Activated CD8-positive, alpha-beta T cell treated with anti-CD3 and anti-CD28 coated beads, Interleukin-2, amount 10 ng/mL, durations not matched to agents 7 days and 5 days (primary cell): ENCODE measurements at places on chromosomes 6 and 20. TPM values are rescaled to one million over a fixed set of nuclear protein-coding genes. Genes with fewer than 3 reads are reported as not detected.
A peak's percentile ranks its signal among the peaks of the same experiment; 100 is the strongest.

DNA sequence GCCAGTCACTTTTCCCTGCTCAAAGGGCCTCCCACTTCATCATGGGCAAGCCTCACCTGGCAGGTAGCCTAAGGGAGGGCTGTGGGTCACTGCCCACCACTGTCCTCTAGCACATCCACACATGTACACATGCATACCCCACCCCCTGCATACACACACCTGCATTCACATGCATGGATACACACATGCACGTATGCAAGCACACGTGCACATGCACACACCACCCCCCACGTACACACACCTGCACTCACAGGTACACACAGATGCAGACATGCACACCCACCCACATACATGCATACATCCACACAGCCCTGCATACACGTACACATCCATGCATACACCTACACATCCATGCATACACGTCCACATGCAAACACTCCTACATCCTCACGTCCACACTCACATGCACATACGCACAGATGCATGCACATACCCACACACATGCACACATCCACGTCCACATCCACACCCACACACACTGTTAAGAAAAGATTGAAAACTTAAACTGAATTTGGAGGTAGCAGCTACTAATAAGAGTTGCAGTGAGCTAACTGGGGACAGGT, 14.0 kb upstream of the EXOC2 start:
- no peak for DNase-seq

DNA sequence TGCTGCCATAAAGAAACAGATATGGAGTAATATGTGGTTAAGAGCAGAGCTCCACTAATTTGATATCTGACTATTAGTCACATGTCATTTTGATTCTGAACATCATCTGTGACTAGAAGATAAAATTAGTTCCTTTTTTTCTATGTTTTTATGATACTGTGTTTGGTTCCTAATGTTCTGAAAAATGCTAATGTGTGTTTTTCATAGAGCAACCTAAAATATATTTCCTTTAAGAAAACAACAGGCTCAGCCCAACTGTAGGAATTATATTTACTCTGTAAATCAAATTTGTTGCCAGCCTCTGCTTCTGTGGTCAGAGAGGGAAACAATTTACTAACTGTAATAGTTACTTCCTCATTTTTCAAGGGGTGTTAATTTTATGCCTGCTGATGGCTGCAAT, 33.3 kb upstream of the TXLNB start:
- no peak for DNase-seq

Gene HLA-DRB5
- 15.0 TPM for total RNA-seq

- DNase-seq: no peak
Observed at GRCh38 chr6:52640916-52641315, 30.0 kb upstream of the TMEM14A start.

DNA sequence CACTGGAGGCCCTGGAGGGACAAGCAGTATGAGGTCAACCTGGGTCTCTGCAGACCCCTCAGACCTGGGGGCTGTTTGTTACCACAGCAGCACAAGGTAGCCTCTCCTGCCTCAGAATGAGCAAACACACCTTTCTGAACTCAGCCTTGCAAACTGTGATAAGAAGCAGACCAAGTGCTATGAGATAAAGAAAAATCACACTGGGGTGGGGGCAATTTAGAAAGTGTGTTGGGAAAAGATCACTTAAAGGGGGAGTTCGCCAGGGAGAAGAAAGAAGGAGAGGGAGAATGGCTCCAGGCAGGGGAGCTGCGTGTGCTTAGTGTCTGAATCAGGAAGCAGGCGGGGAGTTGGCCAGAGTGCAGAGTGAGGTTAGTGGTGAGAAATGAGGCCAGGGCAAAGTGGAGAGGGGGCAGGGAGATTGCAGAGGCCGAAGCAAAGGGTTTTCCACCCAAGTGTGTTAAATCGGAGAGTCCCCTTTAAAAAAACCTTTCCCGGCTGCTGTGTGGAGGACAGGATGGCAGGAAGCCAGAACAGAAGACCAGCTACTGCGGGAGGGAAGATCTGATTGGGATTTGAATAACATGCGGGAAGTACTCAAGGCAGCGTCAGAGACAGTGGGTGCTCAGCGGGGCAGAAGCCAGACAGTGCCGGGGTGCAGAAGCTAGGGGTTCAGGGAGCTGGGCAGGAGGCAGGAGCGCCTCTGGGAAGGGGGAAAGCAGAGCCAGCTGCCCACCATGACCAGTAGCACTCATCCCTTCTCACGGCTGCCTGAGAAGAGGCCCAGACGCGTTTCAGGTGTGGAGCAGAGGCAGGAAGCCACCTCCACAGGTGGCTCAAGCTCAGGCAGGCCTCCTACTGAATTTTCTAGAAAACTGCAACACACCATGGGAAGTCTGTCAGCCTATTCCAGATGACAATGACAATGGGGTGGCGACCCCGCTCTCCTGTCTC, 9.0 kb downstream of the ADA start:
- DNase-seq: peak; percentile 59

Gene TTK
- total RNA-seq: 47.8 TPM

- no peak for DNase-seq
Observed at GRCh38 chr20:10171864-10172751, 46.5 kb upstream of the SNAP25 start.

DNA sequence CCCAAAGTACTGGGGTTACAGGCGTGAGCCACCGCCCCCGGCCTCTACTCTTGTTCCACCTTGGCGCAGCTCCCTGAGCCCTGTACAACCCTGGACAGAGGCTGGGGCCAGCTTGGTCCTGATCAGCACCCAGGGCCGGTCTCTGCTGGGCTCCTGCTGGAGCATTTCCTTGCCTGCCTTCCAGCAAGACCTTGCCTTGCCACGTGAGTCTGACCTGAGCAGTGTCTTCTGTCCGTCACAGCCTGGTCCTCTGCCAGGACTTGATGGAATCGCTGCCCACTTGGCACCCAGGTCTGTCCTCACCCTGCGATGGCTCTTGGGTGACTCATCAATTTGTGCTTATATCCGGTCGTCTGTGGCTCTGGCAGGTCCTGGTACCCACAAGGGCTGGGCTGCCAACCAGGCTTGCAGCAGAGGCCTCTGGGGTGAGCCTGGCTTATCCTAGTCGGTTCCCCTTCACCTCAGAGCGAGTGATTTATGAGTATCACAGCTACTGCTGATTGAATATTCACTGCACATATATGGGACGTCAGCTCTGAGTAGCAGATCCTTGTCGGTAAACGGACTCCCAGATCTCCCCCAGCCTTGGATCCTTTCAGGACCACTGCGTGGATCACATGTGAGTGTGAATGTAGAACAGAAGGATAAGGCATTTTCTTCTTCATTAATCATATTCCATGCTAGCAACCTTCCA, 10.1 kb upstream of the SULF2 start:
- DNase-seq: no peak

DNA sequence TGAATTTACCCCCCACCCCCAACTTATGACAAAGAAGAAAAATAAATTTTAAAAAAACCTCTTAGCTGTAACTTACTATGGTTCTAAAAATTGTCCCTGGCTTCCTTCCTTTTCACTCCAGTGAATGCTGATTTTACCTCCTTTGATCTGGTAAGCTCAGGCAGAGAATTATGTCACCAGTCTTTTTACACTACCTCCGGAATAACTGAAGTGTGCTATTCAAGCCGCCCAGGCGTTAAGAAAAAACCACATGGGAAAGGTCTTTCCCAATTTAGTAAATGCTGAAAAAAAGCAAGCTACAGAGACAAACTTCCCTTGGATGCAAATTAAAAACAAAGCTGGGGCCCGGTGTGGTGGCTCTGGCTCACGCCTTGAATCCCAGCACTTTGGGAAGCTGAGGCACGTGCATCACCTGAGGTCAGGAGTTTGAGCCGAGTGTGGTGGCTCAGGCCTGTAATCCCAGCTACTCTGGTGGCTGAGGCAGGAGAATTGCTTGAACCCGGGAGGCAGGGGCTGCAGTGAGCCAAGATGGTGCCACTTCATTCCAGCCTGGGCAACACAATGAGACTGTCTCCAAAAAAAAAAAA, 12.4 kb downstream of the SNX5 start:
- DNase-seq: no peak

- peak; percentile 71 for DNase-seq
Observed at GRCh38 chr20:2101057-2101864, at the start of gene STK35. STK35 (plus strand) TSS chr20:2101827; CDS start chr20:2101882, 55 bp downstream.

DNA sequence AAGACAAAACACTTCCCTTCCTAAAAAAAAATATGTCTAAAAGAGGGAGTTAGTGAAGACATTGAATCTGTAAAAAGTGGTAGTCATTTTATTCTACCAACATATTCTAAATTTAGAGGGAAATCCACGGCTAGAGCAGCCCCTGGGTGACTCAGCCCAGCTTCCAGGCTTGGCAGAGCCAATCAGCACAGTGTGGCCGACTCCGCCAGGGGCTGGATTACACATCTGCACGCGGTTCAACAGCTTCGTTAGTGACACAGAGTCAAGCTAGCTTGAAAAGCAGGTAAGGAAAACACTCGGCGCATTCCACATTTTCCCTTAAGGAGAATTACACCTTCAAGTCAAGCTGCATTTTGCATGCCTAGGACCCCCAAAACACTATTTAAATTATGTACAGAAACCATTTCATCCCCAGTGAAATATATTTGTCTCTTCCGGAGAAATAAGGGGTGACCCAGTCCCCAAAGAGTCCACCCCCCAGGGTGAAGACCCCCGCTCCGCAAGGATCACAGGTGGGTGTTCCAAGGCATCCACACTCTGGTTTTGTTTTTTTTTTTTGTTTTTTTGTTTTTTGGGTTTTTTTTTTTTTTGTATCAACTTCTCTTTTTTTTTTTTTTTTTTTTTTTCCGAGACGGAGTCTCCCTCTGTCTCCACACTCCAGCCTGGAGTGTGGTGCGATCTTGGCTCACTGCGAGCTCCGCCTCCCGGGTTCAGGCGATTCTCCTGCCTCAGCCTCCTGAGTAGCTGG, 58.4 kb upstream of the ARID1B start:
- no peak for DNase-seq

DNA sequence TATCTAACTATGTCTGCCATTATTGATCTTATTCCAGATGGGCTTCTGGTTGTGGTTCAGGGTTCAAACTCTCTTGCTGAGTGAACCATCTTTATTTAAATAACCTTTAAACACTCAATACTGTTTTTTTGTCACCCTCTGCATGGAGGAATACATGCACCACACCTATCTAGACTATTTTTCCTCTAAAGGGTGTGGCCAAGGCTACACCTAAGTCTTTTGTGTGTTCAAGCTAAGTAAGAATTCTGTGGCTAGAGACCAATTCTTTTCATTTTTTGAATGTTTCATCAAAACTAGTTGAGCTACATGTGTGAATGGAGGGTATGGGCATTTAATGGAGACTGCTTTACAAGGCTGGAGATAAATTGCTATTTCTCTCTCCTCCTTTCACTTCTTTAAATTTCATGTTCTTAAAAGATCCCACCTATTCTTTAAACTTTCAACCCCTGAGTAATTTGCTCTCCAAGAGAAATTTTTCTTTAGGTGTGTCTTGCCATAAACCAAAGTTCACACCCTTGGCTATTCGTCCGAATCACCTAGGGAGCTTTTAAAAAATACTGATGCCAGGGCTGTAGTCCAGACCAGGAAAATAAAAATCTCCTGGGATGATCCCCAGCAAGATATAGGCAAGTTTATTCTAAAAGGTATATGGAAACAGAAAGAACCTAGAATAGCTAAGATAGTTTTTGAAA, 24.8 kb upstream of the MBOAT1 start:
- no peak for DNase-seq

DNA sequence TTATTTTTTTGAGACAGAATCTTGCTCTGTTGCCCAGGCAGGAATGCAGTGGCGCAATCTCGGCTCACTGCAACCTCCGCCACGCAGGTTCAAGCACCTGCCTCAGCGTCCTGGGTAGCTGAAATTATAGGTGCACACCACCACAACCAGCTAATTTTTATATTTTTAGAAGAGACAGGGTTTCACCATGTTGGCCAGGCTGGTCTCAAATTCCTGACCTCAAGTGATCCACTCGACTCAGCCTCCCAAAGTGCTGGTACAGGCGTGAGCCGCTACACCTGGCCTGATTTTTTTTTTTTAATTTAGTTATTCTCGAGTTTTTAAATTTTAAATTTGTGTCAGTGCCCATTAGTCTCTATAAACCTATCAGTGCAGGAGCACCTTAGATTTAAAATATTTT, 24.4 kb downstream of the ZNF133 start:
- DNase-seq: no peak

GRCh38 chr20:63087236-63087871, 80.6 kb upstream of the BHLHE23 start:
- no peak for DNase-seq

DNA sequence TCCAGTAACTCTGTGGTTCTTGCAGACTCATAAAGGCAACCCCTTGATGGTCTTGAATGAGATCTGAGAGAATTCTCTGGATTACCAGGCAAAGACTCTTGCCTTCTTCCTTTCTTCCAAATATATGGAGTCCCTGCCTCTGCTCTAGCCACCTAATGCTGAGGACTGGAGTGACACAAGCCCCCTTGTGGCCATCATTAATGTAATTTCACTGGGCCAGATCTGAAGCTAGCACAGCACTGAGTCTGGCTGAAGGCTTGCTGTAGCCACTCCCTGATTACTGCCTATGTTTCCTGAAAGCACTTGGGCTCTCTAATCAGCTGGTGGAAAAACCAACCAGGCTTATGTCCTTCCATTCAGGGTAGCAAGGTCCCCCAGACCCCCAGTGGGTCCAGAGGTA, 559.3 kb upstream of the IRAK1BP1 start:
- DNase-seq: no peak

DNA sequence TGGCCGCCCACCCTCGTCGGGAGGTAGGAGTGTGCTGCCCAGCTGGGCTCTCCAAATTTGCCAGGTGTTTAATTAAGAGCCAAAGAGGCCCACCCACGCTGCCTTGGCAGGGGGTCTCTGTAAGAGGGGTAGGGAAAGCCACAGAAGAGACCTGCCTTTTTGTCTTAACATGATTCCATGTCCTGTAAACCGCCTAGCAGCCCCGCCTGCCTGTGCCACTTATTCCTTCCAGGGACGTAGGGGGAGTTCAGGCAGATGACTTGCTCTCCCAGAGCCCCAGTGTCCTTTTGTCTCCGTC, 2.1 kb downstream of the FAM210B start:
- no peak for DNase-seq

Gene IL20RA
- total RNA-seq: not detected

DNA sequence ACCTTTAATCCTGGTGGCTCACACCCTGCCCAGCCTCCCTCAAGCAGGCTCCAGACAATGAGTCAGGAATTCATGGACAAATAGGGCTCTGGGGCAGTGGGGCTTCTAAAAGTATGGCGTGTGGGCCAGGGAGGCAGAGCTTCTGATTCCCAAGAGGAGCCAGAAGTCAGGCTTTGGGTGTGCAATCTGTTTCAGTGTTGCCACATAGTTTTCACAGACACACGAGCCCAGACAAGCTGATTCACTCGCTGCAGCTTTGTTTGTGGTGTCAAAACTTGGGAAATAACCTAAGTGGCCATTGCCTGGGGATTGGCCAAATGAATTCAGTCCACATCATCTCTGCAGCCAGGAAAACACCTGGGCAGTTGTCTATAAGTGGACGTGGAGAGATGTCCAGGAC, 9.2 kb downstream of the PEDS1 start:
- DNase-seq: no peak

DNA sequence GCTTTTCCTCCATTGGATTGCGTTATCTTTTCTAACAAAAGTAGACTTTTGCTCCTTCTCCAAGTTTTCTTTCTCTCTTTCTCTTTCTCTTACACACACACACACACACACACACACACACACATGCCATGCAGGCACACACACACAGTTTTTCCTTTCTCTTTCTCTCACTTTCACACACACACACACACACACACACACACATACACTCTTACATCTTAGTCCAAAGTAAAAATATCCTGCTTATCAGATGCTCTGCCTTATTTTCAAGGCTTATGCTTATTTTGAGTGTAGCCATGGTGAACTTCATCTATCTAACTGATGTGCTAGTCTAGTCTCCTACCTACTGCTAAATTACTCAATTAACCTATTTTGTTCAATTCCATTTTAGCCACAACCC, 34.4 kb upstream of the RAB23 start:
- no peak for DNase-seq

Gene GABRR1
- total RNA-seq: not detected
